ENCODE measurements at places on chromosomes 11 and 22.

DNA sequence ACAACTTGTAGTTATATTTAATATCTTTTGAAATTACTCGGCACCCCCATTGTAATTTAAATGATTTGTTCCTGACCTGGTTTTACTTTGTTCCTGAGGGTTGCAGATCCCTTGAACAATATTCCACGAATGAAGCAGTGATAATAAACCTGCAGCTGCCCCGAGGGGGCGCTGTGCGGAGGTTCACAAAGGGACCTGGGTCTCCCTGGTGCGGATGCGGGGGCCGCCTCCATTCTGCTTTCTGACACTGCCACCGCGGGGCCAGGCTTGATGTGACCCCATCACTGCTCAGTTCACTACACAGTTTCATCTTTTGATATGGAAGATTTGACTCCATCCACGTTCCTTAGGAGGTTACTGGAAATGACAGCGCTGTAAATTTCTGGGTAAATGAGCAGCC is 62.9 kb upstream of the PRODH start:
- no peak for DNase-seq

GRCh38 chr11:114433376-114433775 is 5.9 kb upstream of the REXO2 start:
- DNase-seq = no peak

GRCh38 chr11:4066910-4067309 is 27.7 kb upstream of the RRM1 start:
- DNase-seq = no peak

DNA sequence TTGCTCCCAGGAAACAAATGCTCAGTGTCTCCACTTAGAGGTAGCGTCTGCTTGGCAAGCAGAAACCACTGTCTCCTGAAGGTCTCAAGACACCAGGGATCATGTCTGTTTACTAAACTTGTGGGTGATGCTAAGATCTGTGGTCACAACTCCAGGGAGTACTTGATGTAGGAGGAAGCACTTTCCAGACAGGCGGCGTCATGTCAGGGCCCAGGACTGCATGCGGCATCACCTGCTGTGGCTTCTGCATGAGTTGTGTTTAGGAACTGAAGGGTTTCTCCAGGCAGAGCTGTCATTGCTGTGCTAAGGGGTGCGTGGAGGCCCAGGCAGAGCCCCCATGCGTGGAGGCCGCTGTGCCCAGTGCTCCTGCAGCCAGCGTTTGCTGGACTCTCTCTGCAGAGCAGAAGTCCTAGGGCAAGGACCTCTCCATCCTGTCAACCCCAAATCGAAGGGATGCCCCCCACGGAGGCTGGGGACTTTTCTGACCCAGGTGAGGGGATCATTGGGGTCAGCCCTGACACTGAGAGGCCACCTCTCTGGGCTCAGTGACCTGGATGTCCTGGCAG is 8.1 kb upstream of the PANX2 start:
- DNase-seq = no peak

DNA sequence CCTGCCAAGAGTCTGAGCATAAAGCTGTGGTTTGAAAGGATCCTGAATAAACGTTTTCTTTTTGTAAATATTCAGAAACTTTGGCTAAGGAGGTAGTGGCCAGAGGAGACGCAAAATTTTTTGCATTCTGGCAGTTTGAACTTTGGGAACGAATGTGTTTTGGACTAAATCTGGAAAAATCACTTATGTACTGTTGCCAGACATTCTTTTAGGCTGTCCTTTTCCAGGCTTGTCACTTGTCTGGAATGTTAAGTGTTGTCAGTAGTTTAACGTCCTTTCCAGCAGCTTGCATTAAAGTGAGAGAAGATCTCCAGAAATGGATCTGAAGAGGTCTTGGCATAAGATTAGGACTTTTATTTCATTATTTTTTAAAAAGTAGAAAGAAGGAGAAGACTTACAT is 18.5 kb downstream of the SPECC1L start:
- no peak for DNase-seq

GRCh38 chr11:100003985-100004384 is 683.1 kb upstream of the ARHGAP42 start:
- no peak for DNase-seq

GRCh38 chr11:118913411-118914125 is 12.2 kb downstream of the BCL9L start:
- DNase-seq = no peak

DNA sequence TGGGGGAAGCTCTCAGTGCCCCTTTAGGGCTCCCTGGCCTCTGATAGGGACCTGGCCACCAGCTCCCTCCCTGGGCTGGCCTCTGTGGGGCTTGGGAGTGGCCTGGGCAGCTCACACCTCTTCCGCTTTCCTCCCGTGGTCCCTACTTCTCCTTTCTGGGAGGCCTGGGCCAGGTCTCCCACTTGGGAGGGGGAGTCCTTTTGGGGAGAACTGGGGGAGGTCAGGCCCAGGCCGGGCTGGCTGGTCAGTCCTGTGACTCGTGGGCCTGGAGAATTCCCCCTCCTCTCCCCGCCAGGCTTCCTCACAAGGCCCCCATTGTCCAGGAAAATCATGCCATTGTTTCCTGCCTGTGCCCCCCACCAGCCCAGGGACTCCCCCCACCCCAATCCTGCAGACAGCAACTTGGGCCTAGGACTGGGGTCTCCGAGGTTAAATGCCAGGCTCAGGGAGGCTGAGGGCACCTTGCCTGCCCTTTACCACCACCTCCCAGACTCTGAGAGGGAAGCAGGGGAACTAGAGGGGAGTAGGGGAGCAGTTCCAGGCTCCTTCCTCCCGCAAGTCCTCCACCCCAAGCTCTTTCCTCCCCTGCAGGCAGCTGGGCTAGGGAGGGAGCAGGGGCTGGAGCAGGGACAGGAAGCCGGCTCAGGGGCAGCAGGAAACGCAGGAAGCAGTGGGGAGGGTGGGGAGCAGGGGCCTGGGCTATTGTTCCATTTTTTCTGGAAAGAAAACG is 2.8 kb downstream of the MAP3K11 start:
- DNase-seq = no peak

DNA sequence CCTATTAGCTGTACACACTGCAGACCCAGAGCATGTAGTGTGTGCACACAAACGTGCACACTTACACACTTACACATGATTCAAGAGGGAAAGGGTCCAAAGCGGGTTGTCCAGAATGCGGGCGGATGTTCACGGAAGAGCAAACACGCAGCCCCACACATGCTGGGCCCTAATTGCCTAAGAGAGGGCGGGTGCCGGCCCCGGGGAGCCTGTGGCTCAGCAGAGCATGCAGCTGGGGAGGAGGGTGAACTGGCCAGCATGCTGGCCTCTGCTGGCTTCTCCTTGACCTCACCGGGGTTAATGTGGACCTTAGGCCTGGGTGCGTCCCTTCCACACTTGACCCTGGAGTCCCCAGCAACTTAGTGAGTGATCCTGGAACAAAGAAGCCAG is 816.3 kb downstream of the BRD1 start:
- DNase-seq = no peak

- no peak for DNase-seq
These were observed 25.1 kb upstream of the USP47 start for GRCh38 chr11:11816511-11817314.

GRCh38 chr11:73380331-73380730 is 4.1 kb downstream of the RELT start:
- DNase-seq = no peak

GRCh38 chr22:49521787-49522224 is 305.9 kb downstream of the BRD1 start:
- DNase-seq = no peak

DNA sequence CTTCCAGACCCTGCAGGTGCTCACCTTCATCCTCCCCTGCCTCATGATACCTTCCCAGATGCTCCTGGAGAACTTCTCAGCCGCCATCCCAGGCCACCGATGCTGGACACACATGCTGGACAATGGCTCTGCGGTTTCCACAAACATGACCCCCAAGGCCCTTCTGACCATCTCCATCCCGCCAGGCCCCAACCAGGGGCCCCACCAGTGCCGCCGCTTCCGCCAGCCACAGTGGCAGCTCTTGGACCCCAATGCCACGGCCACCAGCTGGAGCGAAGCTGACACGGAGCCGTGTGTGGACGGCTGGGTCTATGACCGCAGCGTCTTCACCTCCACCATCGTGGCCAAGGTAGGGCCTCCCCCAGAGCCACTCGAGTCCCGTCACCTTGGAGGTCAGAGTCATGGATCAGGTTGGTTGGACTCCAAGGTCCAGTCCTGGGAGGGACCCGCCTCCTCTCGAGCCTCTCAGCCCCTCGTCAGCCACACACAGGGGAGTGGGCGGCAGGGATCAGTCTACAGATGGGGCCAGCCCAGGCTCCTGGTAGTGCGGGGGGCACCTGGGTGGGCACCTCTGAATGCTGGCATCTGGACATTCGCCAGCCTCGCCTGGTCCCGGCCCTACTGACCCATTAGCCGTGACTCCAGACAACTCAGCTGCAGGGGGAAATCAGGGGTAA is 34.8 kb upstream of the SLC22A12 start:
- DNase-seq = no peak

DNA sequence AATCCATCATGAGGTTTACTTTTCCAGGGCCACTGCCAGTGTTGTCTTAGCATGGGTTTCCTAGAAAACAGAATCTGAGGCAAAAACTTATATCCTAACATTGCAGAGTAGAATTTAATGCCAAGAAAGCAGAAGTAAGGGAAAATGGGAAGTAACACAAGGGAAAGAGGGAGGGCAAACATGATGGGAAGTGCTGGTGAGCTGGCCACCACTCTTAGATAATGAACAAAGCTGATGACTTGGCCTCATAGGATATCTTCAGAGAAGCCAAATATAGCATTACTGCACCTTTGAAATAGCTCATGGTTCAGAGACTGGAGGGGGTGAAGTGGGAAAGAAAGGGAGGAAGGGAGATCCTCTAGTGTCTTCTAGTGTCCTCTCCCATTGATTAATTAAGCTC is 24.8 kb upstream of the CALCB start:
- DNase-seq = no peak
